ENCODE measurements at places on chromosomes 3 and 15.

DNA sequence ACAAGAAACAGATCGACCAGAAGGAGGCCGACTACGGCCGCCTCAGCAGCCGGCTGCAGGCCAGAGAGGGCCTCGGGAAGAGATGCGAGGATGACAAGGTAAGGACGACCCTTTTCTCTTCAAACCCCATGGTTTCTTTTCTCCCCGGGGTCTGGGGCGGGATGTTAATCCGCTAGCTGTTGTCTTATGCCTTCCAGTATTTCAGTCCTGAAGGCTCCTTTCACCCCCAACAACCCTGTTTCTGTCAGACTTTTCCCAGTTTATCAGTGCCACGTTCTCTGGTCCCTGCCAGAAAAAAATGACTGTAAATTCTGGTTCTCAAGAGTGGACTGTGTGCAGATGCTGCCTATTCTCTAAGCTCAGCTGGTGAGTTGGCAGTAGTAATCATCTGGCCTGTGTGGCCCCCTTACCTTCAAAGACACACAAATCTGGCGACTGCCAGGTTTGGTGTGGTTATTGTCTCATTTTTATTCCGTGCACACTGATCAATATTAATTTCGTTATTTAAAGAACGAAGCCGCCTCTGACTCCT lies 806 bp downstream of the GOLM2 start:
- DNase-seq: no peak

GRCh38 chr15:90789462-90789861 lies 72.3 kb downstream of the BLM start:
- no peak for DNase-seq

GRCh38 chr15:92466834-92467233 lies 73.2 kb downstream of the ST8SIA2 start:
- DNase-seq: no peak

GRCh38 chr3:102336130-102336529 lies 98.7 kb upstream of the ZPLD1 start:
- DNase-seq: no peak

- no peak for DNase-seq
Measured at GRCh38 chr3:63279005-63279841, 1.1 kb downstream of the SYNPR start.

DNA sequence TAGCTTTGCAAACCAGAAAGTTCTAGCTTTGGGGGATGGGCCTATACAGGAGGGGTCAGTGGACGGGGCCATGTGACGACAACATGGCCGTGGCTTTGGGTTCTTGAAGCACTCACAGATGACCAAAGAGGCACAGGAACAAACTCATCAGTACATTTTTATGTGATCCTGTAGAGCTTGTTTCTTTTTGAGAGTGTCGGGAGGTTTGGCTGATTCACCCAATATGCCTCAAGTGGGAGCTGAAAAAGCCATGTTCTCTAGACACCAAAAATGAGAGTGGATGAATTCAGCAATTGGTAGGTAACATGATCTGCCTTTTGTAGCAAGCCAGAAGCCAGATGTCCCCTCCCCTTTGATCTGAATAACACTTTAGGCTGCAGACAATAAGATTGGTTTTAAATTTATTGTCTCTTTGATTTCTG lies 30.1 kb downstream of the GREM1 start:
- DNase-seq: no peak

DNA sequence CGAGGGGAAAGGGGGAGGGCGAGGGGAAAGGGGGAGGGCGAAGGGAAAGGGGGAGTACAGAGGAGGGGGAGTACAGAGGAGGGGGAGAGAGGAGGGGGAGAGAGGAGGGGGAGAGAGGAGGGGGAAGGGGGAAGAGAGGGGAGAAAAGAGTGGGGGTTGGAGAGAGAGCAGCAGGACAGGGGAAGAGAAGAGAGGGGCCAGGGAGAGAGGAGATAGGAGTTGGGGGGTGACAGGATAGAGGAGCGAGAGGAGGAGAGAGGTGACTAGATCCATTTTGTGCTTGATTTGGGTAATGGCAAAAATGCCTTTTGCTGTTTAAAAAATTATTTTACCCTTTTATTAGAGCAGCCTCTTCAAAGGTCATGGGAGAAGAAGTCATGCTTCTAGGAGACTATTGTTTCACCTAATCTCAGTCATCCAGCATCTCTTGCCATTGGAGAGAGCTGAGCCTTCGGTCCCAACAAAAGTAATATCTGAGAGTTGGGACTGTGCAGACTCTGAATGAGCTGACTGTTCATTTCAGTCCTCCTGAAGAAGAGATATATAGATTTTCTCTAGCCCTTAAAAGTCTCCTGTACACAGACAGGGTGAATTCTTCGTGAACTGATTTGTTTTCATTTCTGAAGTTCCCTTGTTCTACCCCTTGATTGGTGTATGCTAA lies 15.1 kb upstream of the TOP2B start:
- no peak for DNase-seq

DNA sequence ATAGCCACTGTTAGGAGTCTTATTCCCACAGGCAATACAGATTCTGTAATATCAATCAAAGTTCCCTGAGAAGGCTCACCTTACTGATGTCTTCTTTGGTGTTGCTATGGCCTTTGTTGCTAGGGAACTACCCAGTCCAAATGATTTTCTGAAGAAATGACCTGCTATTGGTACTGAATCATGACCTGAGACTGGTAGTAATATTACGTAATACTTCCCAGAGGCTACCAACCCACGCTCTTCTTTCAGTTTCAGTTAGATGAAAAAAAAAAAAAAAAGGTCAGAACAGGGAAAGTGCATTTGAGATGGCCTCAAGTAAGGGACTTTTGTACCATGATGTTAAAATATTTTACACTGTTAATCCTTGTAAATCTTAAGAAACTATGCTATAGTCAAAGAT lies 1092.5 kb upstream of the EPHA6 start:
- DNase-seq: no peak

DNA sequence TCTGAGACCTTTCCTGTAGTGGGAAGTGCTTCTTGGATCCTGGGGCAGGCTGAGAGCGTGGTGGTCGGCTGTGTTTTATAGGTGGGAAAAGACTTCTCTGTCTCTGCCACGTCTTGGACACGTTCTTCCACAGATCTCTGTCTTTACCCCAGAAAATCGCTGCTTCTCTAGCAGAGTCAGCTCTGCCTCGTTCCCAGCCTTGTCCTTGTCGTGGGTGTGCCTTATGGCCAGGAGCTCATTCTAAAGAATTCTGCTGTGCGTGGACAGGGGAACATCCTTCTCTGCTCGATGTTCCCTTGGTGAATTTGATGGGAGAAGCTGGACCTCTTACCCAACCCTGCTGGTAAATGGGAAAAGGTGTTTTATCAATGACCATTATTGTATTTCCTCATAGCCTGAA lies 433.1 kb upstream of the C2CD4B start:
- DNase-seq: no peak

GRCh38 chr15:33029109-33029652 lies 165.3 kb downstream of the FMN1 start:
- DNase-seq: no peak

DNA sequence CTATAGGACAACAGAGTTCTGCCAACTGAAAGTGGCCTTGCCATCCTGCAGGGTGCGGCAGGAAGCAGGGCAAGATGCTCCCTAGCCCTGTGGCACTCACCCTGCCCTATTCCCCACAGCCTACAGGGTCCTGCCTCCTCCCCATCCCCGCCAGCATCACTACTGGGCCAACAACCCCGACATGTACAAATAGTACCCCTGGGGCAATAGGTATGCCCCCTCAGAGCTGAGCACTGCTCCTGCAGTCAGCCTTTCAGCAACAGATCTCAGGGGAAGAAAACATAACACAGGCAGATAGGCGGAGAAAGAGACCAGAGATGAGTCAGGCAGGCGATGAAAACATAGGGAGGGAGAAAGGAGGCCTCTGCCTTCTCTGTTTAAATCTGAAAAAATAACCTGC lies 74.7 kb downstream of the XXYLT1 start:
- peak; percentile 54 for DNase-seq

DNA sequence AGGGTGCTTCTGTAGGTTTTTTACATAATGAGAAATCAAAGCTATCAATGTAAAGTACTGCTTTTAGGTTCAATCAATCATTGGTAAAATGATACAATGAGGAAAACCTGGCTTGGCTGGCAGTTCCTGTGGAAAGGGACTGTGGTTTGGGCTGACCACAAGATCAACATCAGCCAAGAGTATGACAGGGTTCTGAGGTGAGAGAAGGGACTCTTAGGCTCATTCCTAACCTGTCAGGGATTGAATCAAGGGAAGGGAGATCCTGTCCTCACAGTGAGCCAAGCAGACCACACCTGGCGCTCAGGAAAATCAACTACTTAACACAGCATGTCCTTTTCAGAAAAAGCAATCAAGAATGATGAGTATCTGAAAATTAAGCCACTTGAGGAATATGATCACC lies 111.1 kb downstream of the MAGI1 start:
- no peak for DNase-seq

All from right atrium auricular region (tissue), 2 donors.